ENCODE measurements at places on chromosomes 1 and 21.

DNA sequence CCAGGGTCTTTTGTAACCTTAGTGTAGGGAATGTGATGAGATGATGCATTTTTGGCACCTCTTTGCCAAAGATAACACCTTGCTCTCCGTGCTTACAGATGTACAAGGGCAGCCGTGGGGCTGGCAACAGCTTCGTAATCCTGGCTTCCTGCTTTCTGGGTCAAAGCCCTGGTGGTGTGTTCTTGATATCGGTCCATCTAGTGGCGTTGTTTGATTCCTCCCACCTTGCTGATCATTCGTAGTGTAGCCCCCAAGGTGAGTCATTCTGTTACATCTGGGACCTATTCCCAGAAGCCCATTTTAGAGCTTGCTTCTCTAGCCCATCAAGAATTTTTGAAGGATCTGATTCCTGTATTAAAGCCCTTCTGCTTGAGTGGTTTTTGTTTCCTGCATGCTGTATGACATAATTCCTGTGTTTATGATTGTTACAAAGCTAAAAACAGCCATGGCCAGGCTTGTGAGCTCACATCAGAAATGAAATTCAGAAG lies 7.0 kb upstream of the CCT8 start:
- DNase-seq, result peak; percentile 30

- no peak for DNase-seq
Observed at GRCh38 chr1:97350662-97351061, 570.2 kb downstream of the DPYD start.

DNA sequence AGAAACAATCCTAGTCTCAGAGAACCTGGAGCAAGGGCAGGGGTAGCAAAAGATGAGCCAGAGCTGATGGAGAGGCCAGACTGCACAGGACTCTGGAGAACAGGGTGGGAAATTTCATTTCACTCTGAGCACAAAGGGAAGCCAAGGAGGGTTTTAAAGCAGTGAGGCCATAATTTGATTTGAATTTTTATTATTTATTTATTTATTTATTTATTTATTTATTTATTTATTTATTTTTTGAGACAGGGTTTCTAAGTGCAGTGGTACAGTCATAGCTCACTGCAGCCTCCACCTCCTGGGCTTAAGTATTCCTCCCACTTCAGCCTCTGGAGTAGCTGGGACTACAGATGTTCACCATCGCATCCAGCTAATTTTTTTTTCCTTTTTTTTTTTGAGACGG lies 45.1 kb downstream of the MT1HL1 start:
- DNase-seq, result no peak

- DNase-seq, result no peak
Observed at GRCh38 chr1:18649693-18650370, 19.2 kb downstream of the PAX7 start.

- DNase-seq, result no peak
Observed at GRCh38 chr1:196877964-196878363, 9.9 kb upstream of the CFHR4 start.

GRCh38 chr1:21205416-21205815 lies 28.7 kb upstream of the EIF4G3 start:
- no peak for DNase-seq

- DNase-seq, result no peak
Observed at GRCh38 chr1:93805027-93805610, 73.9 kb downstream of the DNTTIP2 start.

DNA sequence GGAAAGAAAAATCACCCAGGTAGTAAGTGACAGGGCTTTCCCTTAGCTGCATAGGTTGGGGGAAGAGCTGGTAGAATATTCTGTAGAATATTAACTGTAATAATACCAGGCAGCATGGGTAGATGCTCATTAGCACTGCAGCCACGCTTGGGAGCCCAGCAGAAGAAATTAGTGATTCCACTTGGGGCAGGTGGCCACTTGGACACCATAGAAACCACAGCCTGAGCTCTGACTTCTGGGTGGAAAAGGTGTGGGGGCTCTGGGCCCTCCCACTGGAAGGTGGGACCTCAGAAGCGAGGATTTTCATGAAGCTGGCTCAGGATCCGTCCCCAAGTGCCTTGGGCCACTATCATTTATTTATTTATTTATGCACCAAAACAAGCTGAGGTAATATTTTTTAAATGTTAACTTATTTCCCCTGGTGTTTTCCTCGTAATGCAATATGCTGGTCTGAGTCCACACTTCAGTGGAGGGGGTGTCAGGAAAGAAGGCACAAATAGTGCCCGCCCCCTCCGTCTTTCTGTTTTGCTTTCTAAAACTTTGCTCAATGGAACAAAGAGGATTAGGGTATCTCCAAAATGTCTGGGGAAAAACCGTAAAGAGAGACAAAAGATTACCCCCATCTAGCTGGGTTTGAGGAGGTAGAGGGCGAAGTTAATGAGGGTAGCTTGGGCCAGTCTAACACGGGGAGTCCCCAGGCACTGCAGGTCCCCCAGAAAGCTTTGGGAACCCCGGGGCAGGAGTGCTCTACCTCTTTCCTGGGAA lies 75.2 kb upstream of the GADD45A start:
- DNase-seq, result no peak

DNA sequence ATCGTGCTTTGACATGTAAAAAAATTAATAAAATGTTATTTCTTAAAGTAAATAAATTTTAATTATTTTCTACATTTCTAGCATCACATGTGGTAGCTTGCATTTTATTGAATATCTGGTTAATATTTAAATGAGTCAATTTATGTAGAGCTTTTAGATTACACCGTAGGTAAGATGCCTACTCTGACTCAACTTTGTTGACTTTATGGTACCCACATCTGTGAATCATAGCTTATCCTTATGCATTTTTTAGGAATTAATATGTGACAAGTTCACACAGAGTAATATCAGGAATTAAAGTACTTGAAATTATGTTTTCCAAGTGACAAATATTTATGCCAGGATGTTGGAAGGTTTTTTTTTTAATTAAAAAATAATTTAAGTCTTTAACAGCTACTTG lies 120.7 kb downstream of the LEPR start:
- no peak for DNase-seq

DNA sequence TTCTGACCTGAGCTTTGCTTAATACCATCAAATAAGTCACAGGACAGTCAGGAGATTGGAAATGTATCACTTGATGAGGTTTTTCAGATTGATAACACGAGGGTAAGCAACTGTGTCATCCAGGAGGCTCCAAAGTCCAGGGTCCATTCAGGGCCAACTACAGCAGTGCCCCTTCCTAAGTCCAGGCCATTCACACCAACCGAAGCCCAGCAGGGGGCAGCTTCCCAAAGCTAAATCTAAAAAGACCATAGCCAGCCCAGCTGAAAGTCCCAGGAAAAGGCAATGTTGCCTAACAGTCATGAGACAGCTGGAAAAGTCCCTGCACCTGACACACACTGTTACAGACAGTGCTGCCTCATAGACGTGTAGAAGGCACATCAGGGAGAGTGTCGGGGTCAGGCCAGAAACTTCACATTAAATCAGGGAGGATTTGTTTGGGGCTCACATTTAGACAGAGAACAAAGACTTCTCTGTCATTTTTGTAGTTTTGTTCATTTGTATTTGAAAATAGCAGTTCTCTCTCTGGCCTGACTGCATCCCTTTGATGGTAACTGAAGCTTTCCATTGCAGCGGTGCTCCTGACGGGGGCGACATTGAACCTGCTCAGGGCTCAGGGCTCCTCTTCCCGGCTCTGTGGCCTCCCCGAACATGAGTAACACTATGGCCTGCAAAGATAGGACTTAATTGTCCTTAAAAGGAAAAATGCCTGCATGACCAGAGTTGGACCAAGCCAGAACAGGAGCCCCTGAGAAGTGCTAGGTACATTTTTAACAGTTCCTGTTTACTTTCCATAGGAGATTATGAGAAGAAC lies 200.4 kb downstream of the NRIP1 start:
- no peak for DNase-seq

- DNase-seq, result no peak
Observed at GRCh38 chr1:243846761-243847160, 3.3 kb downstream of the AKT3 start.

DNA sequence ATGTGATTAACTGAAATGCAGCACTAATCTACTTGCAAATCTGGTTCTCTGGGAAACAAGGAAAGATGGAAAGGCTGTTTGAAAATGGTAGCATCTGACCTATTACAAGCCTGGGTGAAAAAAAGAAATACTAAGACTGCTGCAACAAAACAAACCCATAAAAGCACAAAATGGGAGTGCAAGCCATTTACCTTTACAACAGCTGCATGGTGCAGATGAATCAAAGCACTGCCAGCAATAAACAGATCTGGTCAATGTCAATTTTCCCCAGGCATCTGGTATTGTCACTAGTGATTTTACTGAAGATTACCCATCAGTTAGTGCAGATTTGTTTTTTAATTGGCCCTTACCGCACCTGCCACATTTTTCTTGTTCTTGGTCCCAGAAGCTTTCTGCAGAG lies 1341.7 kb downstream of the PLA2G4A start:
- no peak for DNase-seq

DNA sequence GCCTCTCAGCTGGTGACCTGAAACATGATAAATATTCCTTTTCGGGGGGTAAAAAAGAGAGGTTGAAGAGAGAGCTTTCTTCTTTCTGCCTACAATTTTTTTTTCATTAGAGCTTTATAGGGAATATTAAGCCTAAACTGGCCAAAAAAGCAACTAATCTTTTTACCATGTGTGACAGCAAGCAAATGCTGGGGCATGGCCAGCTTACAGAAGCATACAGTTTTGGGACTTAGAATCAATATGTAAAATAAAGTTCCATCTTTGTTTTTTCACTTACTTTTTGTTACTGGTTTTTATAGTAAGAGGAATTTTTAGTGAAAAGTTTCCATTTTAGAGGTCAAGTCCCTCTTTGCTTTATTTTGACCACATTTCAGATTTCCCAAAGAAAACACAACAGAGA lies 301.2 kb upstream of the DEPDC1 start:
- DNase-seq, result no peak

GRCh38 chr1:30413606-30414005 lies 309.8 kb downstream of the MATN1 start:
- no peak for DNase-seq

DNA sequence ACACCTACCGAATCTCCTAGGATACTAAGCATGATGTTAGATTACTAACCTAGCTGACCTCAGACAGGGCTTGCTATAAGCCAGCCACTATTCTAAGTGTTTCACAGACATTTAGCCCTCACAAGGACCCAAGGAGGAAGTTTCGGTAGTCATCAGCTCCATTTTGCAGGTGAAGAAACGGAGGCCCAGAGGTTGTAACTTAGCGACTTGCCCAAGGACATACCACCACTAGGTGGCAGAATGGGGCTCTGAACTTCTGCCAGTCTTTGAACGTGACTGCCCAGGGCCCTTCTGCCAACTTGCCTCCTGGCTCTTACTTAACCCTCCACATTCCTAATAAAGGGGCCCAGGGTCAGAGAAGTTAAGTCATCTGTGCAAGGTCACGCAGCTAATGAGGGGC lies 283.5 kb downstream of the C1orf94 start:
- peak; percentile 38 for DNase-seq

GRCh38 chr1:228120857-228121489 lies 11.9 kb upstream of the MRPL55 start:
- DNase-seq, result no peak

DNA sequence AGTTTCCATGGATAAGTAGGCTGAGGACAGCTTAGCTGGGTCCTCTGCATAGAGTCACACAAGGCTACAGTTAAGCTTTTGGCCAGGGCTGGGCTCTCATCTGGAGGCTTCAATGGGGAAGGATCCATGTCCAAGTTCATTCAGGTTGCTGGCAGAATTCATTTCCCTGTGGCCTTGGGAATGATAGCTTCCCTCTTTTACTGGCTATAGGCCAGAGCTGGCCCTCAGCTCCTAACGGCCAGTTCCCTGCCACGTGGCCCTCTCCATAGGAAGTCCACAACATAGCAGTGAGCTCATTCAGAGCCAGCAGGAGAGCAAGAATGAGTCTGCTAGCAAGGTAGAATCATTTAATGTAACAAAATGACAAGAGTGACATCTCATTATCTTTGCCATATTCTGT lies 15.1 kb upstream of the PODN start:
- no peak for DNase-seq

GRCh38 chr1:117112047-117112717 lies 9.4 kb downstream of the TRIM45 start:
- no peak for DNase-seq

- no peak for DNase-seq
Observed at GRCh38 chr21:38936240-38936639, 130.5 kb downstream of the ETS2 start.

DNA sequence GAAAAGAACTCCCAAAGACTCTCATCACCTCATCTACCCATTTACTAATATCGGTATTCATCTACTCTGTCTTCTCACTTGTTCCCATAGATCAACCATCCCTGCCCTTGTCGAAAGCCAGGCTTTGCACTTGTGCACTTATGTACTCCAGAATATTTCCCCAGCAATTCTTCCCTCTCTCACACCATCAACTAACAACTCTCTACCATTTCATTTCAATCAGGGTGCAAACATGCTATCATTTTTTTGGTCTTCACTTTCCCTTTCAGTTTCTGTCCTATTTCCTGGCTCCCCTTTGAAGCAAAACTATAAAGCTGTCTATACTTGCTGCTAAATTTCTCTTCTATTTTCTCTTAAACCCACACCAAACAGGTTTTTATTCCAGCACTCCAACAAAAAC lies 6.7 kb downstream of the C1orf105 start:
- DNase-seq, result peak; percentile 16

- no peak for DNase-seq
Observed at GRCh38 chr1:3231826-3232225, 162.8 kb downstream of the PRDM16 start.

- no peak for DNase-seq
Observed at GRCh38 chr1:234593771-234594504, 16.0 kb downstream of the IRF2BP2 start.

GRCh38 chr1:28161751-28162150 lies 14.7 kb downstream of the PTAFR start:
- no peak for DNase-seq

Measured in CD8-positive, alpha-beta T cell (primary cell).